ENCODE measurements at places on chromosomes 5 and 9.

- H3K27me3 ChIP-seq = no peaks in the 10 kb centered on the region
- DNase-seq = no peak
- H3K4me1 ChIP-seq = no peaks in the 10 kb centered on the region
- H3K4me3 ChIP-seq = no peak overlapping the region
- no peak overlapping the region for H3K27ac ChIP-seq
Observed at GRCh38 chr9:102309379-102309778, 570.9 kb upstream of the GRIN3A start.

DNA sequence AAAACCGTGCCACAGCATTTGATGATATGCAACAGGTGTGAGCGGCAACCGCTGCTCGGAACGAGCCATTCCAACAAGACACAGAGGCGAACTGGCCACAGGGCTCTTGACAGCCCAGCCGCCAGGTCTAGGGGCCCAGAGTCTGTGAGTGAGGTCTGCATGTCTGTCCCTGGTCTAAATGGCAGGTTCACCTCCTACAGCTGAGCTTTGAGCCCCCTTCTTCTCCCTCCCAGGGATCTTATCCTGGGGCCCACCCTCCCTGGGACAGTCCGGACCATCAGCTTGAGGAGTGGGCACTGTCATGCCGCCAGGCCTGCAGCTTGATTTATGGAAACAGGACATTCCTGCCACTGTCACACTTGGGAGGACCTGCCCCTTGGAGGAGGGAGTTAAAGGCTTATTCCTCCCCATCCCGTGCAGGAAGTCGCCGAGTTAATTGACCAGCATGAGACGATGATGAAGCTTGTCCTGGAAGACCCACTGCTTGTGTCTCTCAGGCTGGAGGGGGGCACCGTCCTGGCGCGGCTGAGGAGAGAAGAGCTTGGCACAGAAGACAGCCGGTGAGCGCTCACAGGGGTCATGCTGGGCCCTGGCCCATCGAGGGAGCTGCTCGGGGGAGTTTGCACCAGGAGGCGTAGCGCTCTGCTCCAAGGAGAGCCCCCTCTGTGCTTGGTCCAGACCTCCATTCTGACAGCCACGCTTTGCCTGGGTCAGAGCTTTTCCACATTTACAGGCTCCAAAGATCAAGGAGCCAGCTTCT, 35.5 kb upstream of the LRRC14B start:
- DNase-seq = no peak
- no peak overlapping the region for H3K4me3 ChIP-seq
- H3K36me3 ChIP-seq = no peaks in the 10 kb centered on the region
- H3K27me3 ChIP-seq = no peaks in the 10 kb centered on the region

DNA sequence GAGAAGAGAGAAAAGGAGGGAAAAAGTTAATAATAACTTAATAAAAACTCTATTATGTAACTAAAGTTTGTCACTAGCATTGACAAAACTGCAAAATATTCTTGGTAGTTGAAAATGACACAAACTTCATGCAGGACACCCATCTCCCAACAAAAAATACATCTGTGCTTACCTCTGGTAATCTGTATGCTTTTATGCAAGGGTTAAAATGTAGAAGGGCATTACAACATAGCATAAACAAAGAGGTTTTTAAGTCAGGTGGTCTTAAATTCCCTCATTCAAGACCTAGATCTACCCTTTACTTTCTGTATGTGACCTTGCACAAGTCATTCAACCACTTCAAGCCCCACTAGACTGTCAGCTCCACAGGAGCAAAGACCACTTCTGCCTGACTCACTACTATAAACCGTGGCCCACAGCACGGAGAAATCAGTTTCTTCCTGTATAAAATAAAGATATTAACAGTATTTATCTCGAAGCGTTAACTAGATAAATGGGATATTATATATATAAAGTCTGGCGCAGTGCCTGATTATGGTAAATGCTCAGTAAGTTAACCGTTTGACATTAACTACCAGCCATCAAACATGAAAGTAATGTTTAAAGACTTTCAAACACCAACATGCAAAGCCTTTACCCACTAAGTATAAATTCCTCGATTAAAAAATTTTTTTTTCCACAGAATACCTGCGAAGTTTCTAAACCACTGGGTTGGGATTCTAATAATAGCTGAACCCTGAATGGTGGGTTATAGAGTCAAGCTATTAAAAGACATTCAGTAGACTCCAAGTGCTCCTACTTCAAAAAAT, 2.0 kb downstream of the FBXL17 start:
- H3K36me3 ChIP-seq = no peaks in the 10 kb centered on the region
- H3K27ac ChIP-seq = peak overlapping the region; percentile 97
- peaks cover 8% of the 10 kb centered on the region for H3K4me1 ChIP-seq
- no peaks in the 10 kb centered on the region for H3K27me3 ChIP-seq

DNA sequence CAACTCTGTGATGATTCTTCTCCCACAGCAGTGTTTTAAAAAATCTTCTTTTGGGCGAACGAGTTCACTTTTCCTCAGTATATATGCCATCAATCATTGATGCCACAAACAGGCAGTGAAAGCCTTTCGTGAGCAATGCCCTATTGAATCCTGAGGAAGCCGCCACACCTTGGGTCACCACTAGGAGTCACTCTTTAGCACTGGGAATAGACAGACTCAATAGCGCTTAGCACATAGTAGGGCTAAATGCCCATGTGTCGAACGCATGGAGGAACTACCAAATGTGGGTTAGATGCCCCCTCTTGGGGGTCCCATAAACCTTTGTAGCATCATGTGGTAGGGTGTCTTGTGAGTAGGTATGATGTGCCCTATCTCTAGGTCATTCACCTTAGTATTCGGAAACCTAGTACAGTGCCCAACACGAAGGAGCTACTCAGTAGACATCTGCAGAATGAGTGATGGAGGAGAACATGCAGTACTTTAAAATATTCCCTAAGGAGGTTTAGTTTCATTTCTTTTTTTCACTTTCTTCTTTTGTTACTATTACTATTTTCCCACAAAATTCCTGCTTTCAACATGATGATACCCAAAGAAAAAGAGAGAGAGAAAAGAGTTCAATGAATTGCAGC, 603.7 kb downstream of the BNC2 start:
- H3K27me3 ChIP-seq = peaks cover 14% of the 10 kb centered on the region
- peak overlapping the region; percentile 28 for H3K4me3 ChIP-seq
- no peaks in the 10 kb centered on the region for H3K4me1 ChIP-seq

DNA sequence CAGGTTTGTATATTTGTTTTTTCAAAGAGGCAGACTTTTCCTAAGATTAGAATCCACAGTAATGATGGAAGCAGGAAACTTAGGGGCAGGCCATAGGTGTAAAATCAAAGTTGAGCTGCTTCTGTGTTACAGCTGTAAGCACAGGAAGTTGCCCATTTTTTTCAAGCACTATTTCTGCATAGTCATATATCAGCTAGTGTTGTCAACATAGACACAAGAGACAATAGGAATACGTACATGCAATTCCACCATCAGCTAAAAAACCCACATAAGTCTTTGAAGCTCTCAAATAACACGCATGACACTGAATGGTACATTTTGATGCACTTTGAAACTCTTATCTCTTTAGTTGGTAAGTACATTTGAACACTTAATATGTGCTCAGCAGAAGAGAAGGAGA, 20.2 kb upstream of the SMIM15 start:
- H3K36me3 ChIP-seq = no peaks in the 10 kb centered on the region
- DNase-seq = no peak
- H3K27me3 ChIP-seq = no peaks in the 10 kb centered on the region
- H3K4me1 ChIP-seq = no peaks in the 10 kb centered on the region

DNA sequence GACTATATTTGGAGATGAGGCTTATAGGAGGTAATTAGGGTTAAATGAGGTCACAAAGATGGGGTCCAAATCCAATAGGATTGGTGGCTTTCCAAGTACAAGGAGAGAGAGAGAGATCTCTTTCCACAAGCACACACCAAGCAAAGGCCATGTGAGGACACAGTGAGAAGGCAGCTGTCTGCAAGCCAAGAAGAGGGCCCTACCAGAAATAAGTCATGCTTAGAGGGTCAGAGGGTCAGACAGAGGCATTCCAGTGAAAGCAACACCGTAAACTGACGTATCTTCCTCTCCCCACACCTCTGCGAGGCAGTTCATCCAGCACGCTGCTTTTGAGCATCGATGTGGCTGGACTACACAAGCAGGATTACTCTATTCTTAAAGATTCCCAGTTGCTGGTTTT, 87.9 kb downstream of the SLC1A3 start:
- no peaks in the 10 kb centered on the region for H3K36me3 ChIP-seq
- H3K4me1 ChIP-seq = peaks cover 20% of the 10 kb centered on the region
- H3K27ac ChIP-seq = no peak overlapping the region
- no peaks in the 10 kb centered on the region for H3K27me3 ChIP-seq
- DNase-seq = no peak

GRCh38 chr9:119216651-119217331, 152.4 kb downstream of the BRINP1 start:
- no peaks in the 10 kb centered on the region for H3K36me3 ChIP-seq
- H3K4me1 ChIP-seq = no peaks in the 10 kb centered on the region
- no peak overlapping the region for H3K4me3 ChIP-seq
- no peak overlapping the region for H3K27ac ChIP-seq

- no peak for DNase-seq
- peaks cover 58% of the 10 kb centered on the region for H3K4me1 ChIP-seq
- H3K27ac ChIP-seq = peak overlapping the region; percentile 77
- no peak overlapping the region for H3K4me3 ChIP-seq
- no peaks in the 10 kb centered on the region for H3K27me3 ChIP-seq
- no peaks in the 10 kb centered on the region for H3K36me3 ChIP-seq
Observed at GRCh38 chr9:110742741-110743371, 74.3 kb downstream of the MUSK start.

GRCh38 chr5:159095866-159096242, 3.9 kb downstream of the EBF1 start:
- DNase-seq = no peak
- H3K4me3 ChIP-seq = peak overlapping the region; percentile 69
- H3K4me1 ChIP-seq = peaks cover 50% of the 10 kb centered on the region

DNA sequence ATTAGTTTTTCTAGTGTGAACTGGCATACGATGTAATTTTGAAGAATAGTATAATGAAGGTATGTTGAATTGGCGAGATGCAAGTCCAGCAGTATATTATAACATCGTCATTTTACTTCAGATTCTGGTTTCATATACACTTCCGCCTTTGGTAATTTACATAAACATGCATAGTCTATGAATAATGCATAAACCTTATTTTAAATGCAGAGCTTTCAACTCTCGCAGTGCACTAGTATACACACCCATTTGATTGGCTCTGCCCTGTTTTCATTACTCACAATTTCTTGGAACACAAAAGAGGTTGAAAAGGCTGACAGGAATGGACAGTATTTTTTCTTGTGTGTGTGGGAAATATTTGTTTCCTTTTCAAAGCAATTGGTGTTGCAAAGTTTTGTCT, 128.9 kb upstream of the CCNH start:
- H3K36me3 ChIP-seq = no peaks in the 10 kb centered on the region
- no peak for DNase-seq
- H3K4me3 ChIP-seq = no peak overlapping the region

DNA sequence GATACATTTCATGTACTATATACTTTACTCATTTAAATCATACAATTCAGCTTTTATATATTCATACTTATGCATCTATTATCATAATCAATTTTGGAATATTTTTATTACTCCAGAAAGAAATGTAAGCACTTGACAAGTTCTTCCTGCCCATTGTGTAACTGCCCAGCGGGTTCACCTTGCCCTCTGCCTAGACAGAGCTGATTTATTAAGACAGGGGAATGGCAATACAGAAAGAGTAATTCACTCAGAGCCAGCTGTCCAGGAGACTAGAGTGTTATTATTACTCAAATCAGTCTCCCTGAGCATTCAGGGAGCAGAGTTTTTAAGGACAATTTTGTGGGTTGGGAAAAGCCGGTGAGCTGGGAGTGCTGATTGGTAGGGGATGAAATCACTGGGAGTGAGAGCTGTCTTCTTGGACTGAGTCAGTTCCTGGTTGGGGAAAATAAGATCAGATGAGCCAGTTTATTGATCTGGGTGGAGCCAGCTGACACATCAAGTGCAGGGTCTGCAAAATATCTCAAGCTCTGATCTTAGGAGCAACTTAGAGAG, 16.1 kb upstream of the SPIN1 start:
- H3K4me1 ChIP-seq = no peaks in the 10 kb centered on the region
- no peak overlapping the region for H3K27ac ChIP-seq
- H3K27me3 ChIP-seq = peaks cover 4% of the 10 kb centered on the region
- no peaks in the 10 kb centered on the region for H3K36me3 ChIP-seq
- no peak overlapping the region for H3K4me3 ChIP-seq
- no peak for DNase-seq

DNA sequence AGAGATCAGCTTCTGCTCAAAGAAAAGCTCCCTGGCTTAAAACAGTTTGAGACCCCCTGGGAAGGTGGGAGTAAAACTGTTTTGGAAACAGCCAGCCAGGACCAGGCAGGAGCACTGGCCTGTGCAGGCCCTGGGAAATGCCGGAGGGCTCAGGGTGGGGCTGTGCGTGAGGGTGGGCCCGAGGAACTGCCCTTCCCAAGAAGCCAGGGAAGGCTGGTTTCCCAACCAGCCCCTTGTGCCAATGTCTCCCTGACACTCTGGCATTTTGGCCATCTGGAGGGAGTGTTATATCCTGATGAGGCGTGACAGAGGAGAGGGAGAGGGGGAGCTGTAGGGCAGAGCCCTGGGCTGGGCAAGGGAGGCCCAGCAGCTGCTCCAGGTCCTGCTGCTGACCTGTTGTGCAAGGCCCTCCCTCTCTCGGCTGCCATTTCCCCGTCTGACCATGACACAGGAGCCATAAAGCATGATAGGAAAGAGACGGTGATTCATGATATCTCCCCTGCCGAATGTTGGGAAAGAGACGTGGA, 16.1 kb downstream of the OLFML2A start:
- peak overlapping the region; percentile 73 for H3K27ac ChIP-seq
- no peak overlapping the region for H3K4me3 ChIP-seq
- peaks cover 17% of the 10 kb centered on the region for H3K4me1 ChIP-seq
- DNase-seq = no peak
- no peaks in the 10 kb centered on the region for H3K27me3 ChIP-seq

DNA sequence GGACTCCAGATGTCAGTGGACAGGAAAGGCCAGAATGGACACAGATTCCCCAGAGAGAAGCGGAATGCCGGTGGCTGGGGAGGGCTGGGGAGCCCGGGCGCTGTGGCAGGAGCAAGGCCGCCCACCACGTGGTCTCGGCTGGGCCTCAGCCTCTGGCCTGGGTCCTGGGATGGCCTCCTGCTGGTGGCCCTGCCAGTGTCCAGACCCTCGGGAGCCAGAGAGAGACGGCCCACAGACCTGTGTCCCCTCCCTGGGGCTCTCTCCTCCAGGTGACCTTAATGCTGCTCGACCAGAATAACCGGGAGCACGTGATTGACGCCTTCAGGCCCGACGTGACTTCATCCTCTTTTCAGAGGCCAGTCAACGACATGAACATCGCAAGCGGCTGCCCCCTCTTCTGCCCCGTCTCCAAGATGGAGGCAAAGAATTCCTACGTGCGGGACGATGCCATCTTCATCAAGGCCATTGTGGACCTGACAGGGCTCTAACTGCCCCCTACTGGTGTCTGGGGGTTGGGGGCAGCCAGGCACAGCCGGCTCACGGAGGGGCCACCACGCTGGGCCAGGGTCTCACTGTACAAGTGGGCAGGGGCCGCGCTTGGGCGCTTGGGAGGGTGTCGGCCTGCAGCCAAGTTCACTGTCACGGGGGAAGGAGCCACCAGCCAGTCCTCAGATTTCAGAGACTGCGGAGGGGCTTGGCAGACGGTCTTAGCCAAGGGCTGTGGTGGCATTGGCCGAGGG, 19.0 kb downstream of the FBXW5 start:
- peaks cover 27% of the 10 kb centered on the region for H3K36me3 ChIP-seq
- H3K27me3 ChIP-seq = no peaks in the 10 kb centered on the region
- DNase-seq = no peak
- no peaks in the 10 kb centered on the region for H3K4me1 ChIP-seq

- no peaks in the 10 kb centered on the region for H3K36me3 ChIP-seq
- no peak overlapping the region for H3K4me3 ChIP-seq
- H3K27me3 ChIP-seq = no peaks in the 10 kb centered on the region
- no peak overlapping the region for H3K27ac ChIP-seq
- no peak for DNase-seq
Observed at GRCh38 chr5:142640316-142641005, 45.4 kb downstream of the FGF1 start.

Measured in esophagus squamous epithelium (tissue), 5 donors.